ENCODE measurements at places on chromosomes 2 and 18. TPM values are rescaled to one million over a fixed set of nuclear protein-coding genes. Genes with fewer than 3 reads are reported as not detected.

GRCh38 chr18:66410692-66411091 is 193.2 kb downstream of the CDH19 start:
- no peaks in the 10 kb centered on the region for H3K4me1 ChIP-seq
- DNase-seq = no peak
- no peak overlapping the region for H3K4me3 ChIP-seq
- H3K27ac ChIP-seq = no peak overlapping the region
- no peaks in the 10 kb centered on the region for H3K36me3 ChIP-seq

- no peaks in the 10 kb centered on the region for H3K4me1 ChIP-seq
- H3K4me3 ChIP-seq = no peak overlapping the region
- H3K27ac ChIP-seq = no peak overlapping the region
- H3K36me3 ChIP-seq = no peaks in the 10 kb centered on the region
Observed at GRCh38 chr2:46748735-46749531, 166.7 kb downstream of the MCFD2 start.

GRCh38 chr18:40980171-40980570 is 974.9 kb upstream of the PIK3C3 start:
- H3K4me3 ChIP-seq = no peak overlapping the region
- H3K27ac ChIP-seq = no peak overlapping the region
- no peaks in the 10 kb centered on the region for H3K27me3 ChIP-seq
- H3K4me1 ChIP-seq = no peaks in the 10 kb centered on the region

Gene PRKAG3
- not detected for total RNA-seq

Data from heart right ventricle (tissue), 16 donors.